ENCODE measurements at places on chromosomes 4 and X. TPM values are rescaled to one million over a fixed set of nuclear protein-coding genes. Genes with fewer than 3 reads are reported as not detected.

PTPN13 gene
- total RNA-seq, result 11.3 TPM

PABPC5 gene
- total RNA-seq, result not detected

COX7B2 gene
- total RNA-seq, result not detected

SMPX gene
- 0.52 TPM for total RNA-seq

TAF7L gene
- total RNA-seq, result not detected
